AG10803 (cell line): ENCODE measurements at places on chromosomes 3 and 15.

DNA sequence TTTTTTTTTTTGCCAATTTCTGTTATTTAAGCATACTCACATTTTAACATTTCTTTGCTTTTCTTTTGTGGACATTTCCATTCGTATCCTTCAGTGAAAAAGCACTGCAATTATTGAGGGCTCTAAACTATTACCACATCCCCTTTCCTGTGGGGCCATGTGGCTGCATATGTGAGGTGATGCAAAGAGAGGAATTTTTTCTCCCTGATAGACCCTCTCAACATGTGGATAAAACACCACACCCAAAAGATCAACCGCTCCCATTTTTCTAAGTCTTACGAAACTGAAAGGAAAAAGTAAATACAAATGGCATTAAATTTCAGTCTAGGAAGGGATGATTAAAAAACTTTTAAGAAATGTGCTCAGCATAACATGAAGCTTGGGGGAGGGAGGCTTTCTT lies 68.8 kb downstream of the DNAJC13 start:
- DNase-seq, result peak; percentile 64

- DNase-seq, result peak; percentile 88
These were observed 4.9 kb upstream of the TMEM212 start for GRCh38 chr3:171838218-171838720.

DNA sequence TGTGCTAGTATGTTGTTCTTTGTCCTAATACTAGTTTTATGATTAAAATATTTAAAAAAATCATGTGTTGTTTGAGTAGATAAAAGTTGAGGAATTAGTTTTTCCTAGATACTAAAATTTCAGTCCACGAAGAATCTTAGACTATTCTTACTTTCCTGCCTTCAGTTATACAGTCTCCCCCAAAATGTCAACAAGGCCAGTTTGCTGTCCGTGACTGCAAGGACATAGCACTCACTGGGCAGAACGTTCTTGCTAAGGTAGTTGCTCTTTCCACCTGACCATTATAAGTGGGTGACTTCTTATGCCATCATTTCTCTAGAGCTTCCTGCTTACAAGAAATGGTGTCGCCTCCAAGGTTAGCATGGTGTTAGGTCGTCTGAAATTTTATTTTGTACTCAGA lies 32.8 kb downstream of the KAT2B start:
- DNase-seq, result no peak

- DNase-seq, result no peak
These were observed 74.0 kb downstream of the CHRNA7 start for GRCh38 chr15:32104061-32104995.

DNA sequence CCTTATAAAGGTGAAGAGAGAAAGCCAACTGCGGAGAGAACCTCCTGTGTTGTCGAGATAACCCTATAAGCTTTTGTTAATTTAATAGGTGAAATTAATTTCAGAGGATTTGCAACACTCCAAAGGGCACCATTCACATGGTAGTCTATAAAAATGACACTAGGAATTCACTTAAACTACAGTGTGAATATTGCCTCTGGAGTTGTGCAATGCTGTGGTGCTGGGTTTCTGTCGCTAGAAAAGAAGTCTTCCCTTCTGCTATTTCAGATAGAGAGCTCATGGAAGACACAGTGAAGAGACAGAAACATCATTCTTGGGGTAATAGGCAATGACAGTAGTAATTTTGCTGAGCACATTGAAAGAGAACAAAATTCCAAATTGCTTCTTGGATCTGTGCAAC lies 28.8 kb upstream of the PROK2 start:
- no peak for DNase-seq

- no peak for DNase-seq
These were observed 540.8 kb upstream of the IL12A start for GRCh38 chr3:159447841-159448240.

GRCh38 chr3:35639254-35640186 lies at the start of gene ARPP21:
Gene ARPP21, plus strand, starts transcription at chr3:35639525. Its CDS starts 42,227 bp downstream, at chr3:35681752.
- DNase-seq, result no peak

DNA sequence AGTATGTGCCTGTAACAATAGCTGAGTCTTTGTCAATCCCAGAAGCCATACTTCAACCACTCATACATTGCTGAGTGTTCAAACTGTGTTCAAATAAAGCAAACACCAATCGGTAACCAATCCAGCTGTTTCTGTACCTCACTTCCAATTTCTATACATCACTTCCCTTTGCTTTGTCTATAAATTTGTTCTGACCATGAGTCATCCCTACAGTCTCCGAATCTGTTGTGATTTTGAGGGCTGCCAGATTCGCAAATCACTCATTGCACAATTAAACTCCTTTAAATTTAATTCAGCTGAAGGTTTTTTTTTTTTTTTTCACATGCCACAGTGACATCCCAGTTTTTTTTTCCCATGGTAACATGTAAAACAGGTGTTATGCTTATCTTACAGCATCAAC lies 870.3 kb downstream of the NAALADL2 start:
- DNase-seq, result no peak

- no peak for DNase-seq
These were observed 107.9 kb downstream of the DNAH12 start for GRCh38 chr3:57436195-57436761.

- DNase-seq, result no peak
These were observed 64.0 kb upstream of the SKOR1 start for GRCh38 chr15:67761343-67761742.
